ENCODE measurements at places on chromosomes 6 and 20. TPM values are rescaled to one million over a fixed set of nuclear protein-coding genes. Genes with fewer than 3 reads are reported as not detected.

Gene TP53TG5
- total RNA-seq: not detected

Gene PTCRA
- total RNA-seq: not detected

Gene IL20RA
- 4.3 TPM for total RNA-seq

Gene C6orf15
- total RNA-seq: 0.34 TPM

Gene CLIC5
- not detected for total RNA-seq

Gene DUSP15
- total RNA-seq: 0.34 TPM

Gene EPHA7
- total RNA-seq: under 0.01 TPM

Gene TCF21
- total RNA-seq: not detected

Gene TNFRSF6B
- total RNA-seq: 5.5 TPM

Gene DDR1
- total RNA-seq: 486 TPM

Gene TPD52L2
- 145 TPM for total RNA-seq

Gene DDX39B
- total RNA-seq: 205 TPM

Gene SLC22A2
- not detected for total RNA-seq

Gene NRSN1
- not detected for total RNA-seq

Gene HLA-DOA
- total RNA-seq: not detected

Gene RSPH4A
- total RNA-seq: under 0.01 TPM

Gene SAPCD1
- total RNA-seq: not detected

Gene BTBD3
- 27.5 TPM for total RNA-seq

Gene WFDC12
- total RNA-seq: 8.9 TPM

Gene PLCB4
- total RNA-seq: 1.0 TPM

Gene LPA
- not detected for total RNA-seq

Gene SLC44A4
- 3.1 TPM for total RNA-seq

Gene DEFB132
- total RNA-seq: not detected

Gene METTL24
- total RNA-seq: not detected

Gene MED23
- total RNA-seq: 24.9 TPM

Gene LIME1
- 1.0 TPM for total RNA-seq

Gene NANP
- total RNA-seq: 7.9 TPM

Gene ACOT13
- total RNA-seq: 13.7 TPM

Gene DTD1
- total RNA-seq: 137 TPM

Gene GJE1
- not detected for total RNA-seq

Gene STX11
- total RNA-seq: 0.68 TPM
